Iris pigment epithelial cell (primary cell): ENCODE measurements at places on chromosomes 2 and 18.
A peak's percentile ranks its signal among the peaks of the same experiment; 100 is the strongest.

- no peak for DNase-seq
Observed at GRCh38 chr2:22904126-22904684, 480.8 kb upstream of the KLHL29 start.

DNA sequence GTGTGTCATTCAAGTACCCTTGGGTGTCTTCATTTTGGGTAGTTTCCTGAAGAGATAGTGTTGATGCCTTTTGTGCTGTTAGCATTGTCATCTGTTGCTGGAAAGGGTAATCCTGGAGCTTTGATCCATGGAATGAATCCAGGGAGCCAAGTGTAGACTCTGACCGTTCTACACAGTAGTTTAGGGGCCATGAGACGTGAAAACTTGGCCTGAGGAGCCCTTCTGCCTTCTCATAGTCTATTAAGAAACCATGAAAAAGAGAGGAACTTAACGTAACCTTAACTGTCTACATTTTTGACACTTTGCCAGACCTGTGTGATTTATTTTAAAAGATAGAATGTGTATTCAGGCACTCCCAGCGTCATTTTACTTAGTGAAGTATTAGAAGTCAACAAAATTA lies 194.0 kb downstream of the BABAM2 start:
- DNase-seq = peak; percentile 87

DNA sequence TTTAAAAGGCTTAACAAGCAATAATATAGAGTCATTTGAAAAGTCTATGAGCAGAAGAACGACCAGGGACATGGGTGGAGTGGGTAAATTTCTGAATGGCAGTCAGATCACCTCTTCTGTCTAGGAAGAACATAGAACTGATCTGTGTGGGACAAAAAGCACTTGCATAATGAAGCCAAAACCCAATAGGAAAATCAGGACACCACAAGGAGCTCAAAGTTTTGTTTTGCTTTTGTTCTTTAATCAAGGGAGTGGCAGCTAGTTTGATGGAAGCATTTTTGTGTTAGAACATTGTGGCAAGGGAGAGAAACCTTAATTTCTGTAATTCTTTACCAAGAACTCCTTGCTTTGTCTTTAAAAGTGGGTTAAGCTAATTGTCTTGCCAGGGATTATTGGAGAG lies 240.2 kb upstream of the TANK start:
- no peak for DNase-seq

GRCh38 chr18:22084547-22084946 lies 84.8 kb upstream of the GATA6 start:
- DNase-seq = no peak

DNA sequence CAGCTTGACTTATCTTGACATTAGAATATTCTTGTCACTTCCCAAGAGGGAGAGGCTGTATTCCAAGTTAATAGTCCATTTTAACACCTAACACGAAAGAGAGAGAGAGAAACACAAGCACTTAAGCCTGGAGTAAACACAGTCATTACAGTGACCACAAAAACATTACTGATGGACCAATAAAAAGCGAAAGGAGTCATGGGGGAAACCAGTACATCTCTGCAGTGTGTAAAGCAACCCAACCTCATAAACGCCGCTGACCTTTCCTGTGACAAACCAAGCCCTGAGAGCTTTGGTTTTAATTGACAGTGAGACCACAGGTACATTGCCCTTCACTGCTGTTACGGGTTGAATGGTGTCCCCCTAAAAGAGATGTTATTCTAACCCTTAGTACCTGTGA lies 78.3 kb downstream of the SMAD4 start:
- DNase-seq = no peak

GRCh38 chr2:6627316-6627715 lies 238.4 kb downstream of the CMPK2 start:
- DNase-seq = no peak
